Foreskin fibroblast (primary cell): ENCODE measurements at places on chromosomes 11 and 22.

GRCh38 chr22:30181459-30182349 lies 64.9 kb downstream of the LIF start:
- DNase-seq, result no peak

GRCh38 chr22:42208362-42208761 lies 62.1 kb downstream of the TCF20 start:
- DNase-seq, result no peak

DNA sequence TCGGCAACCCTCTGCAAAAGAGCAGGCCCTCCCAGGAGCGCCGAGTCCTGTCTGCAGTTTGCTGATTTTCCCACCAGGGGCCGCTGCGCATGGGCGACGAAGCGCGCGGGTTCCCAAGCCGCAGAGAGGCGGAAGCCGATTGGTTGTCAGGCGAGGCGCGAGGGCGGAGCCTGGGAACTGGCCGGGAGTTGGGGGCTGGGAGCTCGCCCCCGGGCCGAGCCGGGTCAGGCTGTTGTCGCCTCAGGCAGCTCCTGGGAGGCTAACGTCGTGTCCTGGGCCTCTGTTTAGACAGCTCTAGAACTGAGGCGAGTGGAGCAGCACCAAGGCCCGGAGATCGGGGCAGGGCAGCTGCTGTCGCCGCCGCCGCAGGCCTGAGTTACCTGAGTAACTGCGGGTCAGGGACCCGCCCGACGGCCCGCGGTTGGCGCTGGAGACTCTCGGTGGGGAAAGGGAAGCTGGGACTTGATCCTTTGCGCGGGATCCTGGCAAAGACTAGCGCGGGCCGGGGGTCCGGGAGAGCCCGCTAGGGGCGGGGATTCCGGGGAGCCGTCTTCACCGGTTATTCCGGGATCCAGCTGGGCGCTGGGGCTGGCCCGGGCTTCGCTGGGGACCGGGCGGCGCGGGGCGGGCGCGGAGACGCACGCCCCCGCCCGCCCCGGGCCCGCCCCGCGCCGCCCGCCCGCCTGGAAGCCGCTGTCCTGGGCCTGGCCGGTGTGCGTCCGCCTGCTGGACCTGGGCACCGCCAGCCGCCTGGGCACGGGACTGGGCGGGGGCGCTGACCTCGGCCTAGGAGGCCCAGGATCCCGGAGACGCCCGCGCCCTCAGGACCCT lies at the start of gene STIM1:
STIM1 (plus strand) TSS at position 688 of the 831 bp plus-strand sequence. CDS start 607 bp downstream, outside the sequence.
- DNase-seq, result peak; percentile 85

- peak; percentile 59 for DNase-seq
Observed at GRCh38 chr11:68643585-68643984, 40.8 kb upstream of the GAL start.

- DNase-seq, result peak; percentile 63
Observed at GRCh38 chr11:76560219-76560618, 110.3 kb downstream of the LRRC32 start.

DNA sequence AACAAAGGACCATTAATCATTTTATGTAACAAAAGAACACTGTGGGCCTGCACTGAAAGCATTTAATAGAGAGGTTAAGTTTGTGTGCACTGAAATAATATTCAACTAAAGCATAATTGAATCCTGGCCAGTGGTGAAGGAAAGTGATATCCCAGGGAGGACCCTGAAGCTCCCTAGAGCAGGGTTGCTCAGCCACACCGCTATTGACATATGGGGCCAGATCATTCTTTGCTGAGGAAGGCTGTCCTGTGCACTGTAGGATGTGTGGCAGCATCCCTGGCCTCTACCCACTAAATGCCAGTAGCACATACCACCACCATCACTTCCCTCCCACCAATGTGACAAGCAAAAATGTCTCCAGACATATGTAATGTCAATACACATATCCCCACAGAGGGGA lies 166.1 kb upstream of the MTNR1B start:
- DNase-seq, result no peak

GRCh38 chr22:49998718-49999062 lies 13.9 kb downstream of the IL17REL start:
- DNase-seq, result no peak

- DNase-seq, result no peak
Observed at GRCh38 chr11:68411501-68411991, 49.0 kb upstream of the PPP6R3 start.

- DNase-seq, result no peak
Observed at GRCh38 chr22:47591016-47591415, 828.6 kb downstream of the TBC1D22A start.

- peak; percentile 67 for DNase-seq
Observed at GRCh38 chr11:129251067-129251466, 58.9 kb upstream of the ARHGAP32 start.

DNA sequence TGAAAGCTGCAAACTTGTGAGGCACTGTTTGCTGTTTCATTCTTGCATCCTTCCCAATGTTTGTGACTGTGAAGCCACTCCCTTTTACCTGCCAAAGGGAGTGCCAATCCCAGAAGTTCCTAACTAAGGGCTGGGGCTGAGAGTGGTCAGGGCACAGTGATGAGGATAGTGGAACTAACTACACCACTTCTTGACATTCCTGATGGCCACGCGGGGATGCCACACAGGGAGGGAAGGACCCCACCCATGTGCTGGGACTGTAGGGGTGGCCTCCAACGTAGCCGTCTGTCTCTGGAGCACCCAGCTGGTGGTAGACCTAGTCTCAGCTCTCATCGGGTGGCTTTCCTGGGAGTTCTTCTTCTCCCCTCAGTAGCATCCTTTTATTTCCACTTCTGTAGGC lies 335.5 kb downstream of the CADM1 start:
- DNase-seq, result no peak

GRCh38 chr11:120932305-120932915 lies 91.5 kb upstream of the TBCEL start:
- DNase-seq, result no peak

DNA sequence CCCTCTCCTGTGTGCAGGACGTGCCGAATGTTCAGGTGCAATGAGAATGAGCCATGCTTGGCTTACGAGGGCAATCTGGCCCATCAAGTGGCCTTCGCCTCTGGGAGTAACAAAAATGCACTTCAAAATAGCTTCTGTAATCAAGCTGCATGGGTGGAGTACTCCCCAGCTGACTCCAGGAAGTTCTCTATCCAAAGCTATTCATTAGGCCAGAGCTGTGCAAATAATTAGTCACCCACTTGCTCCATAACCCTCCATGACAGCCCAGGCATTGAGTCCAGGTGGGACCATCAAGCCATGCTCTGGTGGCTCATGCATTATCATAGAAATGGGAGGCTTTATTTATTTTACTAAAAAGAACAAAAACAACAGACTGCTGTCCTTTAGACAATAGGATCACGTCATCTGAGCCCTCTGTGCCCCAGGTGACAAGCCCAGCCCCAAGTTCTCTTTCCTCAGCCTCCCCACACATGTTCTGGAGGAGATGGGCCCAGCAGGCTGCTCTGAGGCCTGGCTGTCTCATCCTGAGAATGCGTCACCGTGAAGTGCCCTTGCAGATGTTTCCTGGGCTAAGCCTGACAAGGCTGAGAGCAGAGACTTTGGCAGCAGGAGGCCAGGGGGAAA lies 244.7 kb downstream of the ETS1 start:
- peak; percentile 87 for DNase-seq

DNA sequence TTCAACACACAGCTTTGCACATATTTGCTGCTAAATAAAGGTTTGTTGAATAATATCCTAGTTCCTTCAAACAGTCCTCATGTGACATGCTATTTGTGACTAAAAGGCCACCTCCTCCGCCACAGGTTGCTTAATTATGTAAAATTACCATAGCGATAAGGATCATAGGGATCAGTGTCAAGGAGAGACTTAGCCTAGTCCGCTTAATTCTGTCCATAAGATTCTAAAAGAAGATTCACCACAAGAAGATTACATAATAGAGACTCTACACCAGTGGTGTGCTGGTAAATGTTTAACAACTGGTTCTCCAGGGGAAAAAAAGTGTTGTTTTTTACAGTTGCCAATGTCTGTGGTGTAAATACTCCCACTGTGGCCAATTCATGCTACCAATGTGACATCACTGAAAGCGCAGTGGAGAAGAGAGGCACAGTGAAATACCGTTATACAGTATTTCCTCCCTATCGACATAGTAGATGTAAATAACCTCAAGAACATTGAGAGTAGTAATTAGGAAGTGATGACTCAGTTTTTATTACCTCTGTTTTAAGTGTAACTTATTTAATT lies 4.2 kb upstream of the CHRDL2 start:
- no peak for DNase-seq

DNA sequence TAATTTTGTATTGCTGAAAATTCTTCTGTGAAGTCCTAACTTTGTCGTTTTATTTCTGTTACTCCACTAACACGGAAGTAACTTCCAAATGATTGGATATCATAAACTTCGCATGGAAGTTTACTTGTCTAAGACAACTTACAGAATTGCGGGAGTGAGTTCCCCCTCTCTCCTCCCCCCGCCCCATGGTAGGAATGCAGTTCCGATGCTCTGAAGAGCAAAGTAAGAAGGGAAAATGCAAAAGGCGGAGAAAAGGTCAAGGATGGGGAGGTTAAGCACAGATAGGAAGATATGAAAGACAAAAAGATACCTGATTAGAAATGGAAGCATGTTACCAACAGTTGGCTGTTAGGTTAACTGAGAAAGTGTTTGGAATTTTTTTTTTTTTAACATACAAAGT lies 1.3 kb downstream of the EIF3M start:
- DNase-seq, result peak; percentile 19

- no peak for DNase-seq
Observed at GRCh38 chr11:113262594-113262993, 51.8 kb upstream of the TTC12 start.

DNA sequence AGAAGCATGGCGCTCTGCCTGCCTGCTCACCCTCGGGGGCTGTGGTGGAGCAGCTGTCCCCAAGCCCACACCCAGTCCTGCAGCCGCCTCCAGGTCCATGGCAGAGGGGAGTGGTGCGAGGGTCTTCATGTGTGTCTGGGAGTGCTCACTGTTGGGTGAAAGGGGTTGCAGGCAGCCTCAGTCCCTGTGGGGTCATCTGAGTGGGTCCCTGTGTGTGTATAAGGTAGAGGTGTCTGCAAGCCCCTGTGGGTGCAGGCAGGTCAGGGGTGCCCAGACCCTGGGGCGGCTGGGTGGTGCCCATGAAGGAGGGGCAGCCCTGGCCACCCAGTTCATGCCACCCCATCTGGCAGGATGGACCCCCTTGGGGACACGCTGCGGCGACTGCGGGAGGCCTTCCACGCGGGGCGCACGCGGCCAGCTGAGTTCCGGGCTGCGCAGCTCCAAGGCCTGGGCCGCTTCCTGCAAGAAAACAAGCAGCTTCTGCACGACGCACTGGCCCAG lies 4.9 kb downstream of the ALDH3B1 start:
- no peak for DNase-seq

DNA sequence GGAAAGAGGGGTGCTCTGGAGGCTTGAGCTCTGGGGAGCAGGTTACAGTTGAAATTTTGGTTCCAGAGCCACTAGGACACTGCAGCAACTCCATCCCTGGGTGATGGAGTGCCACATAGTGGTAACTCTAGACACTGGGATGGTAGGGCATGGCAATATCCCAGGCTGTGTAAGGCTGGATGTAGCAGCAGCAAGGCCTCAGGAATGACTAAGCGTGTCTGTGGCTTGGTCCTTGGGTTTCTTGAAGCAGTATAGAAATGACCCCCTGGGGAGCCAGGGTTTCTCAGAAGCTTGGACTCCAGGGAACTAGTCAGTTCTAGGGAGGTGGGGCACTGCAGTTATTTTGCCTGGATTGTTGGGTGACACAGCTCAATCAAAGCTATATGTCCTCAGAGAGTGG lies 8.1 kb downstream of the MS4A4A start:
- DNase-seq, result no peak

DNA sequence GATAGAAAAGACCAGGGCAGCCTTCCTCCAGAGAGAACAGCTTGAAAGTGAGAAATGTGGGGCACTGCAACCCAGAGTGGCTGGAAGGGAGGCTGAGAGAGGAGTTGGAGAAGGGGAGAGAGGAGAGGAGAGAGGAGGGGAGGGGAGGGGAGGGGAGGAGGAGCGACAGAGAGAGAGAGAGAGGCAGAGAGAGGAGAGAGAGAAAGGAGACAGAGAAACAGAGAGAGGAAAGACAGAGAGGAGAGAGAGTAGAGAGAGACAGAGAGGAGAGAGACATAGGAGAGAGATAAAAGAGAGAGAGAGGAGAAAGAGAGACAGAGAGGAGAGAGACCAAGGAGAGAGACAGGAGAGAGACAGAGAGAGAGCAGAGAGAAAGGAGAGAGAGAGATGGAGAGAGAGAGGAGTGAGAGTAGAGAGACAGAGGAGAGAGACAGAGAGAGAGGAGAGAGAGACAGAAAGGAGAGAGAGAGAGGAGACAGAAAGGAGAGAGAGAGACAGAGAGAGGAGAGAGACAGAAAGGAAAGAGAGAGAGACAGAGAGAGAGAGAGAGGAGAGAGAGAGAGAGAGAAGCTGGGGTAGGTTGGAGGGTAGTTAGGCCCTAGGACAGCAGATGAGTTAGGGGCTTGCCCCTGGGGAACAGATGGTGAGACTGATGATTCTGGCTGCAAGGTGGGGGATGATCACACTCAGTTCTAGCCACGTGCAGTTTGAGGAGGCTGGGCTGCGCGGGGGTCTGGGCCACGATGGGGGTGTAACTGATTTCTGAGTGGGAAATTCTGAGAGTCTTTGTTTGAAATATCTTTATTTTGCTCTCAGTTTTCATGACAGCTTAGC lies 8.5 kb upstream of the SCYL1 start:
- DNase-seq, result no peak

- no peak for DNase-seq
Observed at GRCh38 chr11:67649634-67650510, 658 bp downstream of the ACY3 start.

- no peak for DNase-seq
Observed at GRCh38 chr11:5553343-5553742, 5.0 kb upstream of the OR52H1 start.

- DNase-seq, result no peak
Observed at GRCh38 chr11:105273660-105274280, 134.2 kb upstream of the CARD18 start.

DNA sequence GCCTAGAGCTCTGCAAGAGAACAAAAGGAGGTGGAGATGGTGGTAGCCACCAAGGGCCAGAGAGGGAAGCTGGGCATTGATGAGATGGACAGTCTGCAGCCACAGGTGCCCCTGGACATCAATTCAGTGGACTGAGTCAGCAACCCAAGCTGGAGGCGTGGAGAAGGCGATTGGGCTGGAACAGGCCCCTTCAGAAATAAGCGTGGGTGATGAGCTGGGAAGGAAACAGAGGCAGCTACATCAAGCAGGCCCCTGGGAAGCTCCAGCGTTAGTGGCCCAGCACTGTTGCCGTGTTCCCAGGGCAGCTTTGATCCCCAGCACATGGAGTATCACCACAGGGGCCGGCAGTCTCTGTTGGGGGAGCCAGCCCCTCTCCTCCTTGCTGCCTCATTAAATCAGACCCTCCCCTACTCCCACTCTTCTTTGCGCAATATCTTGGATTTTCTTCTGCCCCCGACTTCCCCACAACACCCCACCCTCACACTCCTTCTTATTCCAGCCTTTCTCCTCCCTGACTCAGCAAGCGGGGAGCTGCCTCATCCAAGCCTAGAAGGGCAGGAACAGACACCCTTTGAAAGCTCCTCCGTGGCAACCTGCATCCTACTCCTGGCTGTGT lies 31.7 kb upstream of the OAF start:
- no peak for DNase-seq

GRCh38 chr11:10927538-10927937 lies 69.7 kb upstream of the ZBED5 start:
- DNase-seq, result peak; percentile 30
